Activated CD4-positive, alpha-beta T cell treated with anti-CD3 and anti-CD28 coated beads, Interleukin-2, amount 50 U/mL, for 4 hours (primary cell): ENCODE measurements at places on chromosomes 5 and 9.
A peak's percentile ranks its signal among the peaks of the same experiment; 100 is the strongest.

- peak; percentile 38 for DNase-seq
These were observed 131.4 kb downstream of the MRPL36 start for GRCh38 chr5:1668141-1668721.

GRCh38 chr9:25742256-25742655 is 64.0 kb upstream of the TUSC1 start:
- DNase-seq, result no peak

DNA sequence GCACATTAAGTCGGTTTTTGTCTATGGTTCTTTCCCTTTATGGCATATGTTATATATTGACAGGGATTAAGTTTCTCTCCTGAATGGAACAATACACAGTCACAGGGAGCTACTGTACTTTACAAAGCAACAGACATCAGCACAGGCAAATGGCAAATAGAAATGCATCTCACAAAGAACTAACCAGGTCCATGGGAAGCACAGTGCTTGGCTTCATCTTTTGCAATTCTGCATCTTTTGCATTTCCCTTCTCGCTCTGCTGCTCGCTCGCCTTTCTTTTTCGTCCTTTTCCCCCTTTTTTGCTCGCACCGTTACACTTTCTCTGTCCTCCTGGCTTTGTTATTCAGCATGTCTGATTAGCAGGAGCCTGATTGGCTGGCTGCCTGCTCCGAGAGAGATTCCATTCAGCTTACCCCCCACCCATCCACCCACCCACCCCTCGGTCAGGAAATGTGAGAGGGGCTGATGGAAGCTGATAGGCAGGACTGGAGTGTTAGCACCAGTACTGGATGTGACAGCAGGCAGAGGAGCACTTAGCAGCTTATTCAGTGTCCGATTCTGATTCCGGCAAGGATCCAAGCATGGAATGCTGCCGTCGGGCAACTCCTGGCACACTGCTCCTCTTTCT is at the start of gene ADAMTSL1:
Gene ADAMTSL1, plus strand, starts transcription at position 502 of the 628 bp plus-strand sequence. Its CDS starts 80 bp downstream, at position 582.
- no peak for DNase-seq

DNA sequence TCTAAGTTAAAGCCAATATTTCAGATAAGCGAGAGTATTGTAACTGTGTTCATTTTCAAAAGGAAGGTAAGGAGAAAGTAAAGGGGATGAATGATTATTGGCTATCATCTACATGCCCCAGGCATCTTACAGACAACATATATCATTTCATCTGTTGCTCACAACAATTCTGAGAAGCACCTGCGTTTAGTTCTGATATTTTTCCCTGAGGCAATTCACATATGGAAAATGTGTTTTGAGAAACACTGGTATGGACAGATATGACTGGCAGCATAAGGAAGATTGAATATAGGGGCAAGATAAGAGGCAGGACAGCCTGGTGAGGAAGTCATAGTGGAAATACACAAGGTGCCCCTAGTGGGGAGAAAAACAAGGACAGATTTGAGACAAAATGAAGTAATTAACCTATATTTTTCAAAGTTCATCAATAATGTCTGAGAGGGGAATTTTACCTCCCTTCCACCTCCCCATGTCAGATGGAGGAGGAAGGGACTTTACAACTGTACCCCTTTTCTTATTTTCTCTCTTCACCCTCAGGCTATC is 87.7 kb upstream of the TRIM32 start:
- DNase-seq, result no peak

DNA sequence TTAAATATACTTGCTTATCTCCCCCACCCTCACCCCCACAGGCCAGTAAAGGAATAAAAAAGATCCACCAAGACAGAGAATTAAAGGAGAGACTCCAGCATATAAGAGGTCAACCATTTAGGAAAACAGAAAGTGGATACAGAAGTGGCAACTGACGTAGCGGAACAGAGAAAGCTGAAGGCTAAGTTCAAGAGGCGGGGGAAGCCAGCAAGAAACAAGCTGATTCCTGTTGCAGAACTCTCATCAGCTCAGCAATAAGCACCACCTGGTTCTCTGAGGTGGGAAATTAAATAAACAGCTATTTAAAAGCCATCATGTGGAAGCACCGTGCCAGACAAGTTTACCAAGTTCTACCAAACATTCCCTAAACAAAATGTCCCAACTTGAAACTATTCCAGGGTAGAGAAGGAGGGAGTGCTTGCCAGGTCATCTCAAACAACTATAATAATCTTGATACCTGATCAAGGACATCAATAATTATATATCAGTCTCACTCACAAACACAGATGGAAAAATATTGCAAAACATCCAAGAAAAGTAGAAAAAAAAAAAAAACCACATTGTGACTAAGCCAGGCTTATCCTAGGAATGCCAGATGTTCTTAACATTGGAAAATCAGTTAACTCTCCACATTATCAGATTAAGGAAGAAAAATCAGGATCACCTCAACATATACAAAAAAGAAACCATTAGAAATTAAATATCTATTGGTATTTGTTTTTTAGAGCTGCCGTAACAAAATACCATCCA is 7.3 kb upstream of the ARL15 start:
- no peak for DNase-seq

DNA sequence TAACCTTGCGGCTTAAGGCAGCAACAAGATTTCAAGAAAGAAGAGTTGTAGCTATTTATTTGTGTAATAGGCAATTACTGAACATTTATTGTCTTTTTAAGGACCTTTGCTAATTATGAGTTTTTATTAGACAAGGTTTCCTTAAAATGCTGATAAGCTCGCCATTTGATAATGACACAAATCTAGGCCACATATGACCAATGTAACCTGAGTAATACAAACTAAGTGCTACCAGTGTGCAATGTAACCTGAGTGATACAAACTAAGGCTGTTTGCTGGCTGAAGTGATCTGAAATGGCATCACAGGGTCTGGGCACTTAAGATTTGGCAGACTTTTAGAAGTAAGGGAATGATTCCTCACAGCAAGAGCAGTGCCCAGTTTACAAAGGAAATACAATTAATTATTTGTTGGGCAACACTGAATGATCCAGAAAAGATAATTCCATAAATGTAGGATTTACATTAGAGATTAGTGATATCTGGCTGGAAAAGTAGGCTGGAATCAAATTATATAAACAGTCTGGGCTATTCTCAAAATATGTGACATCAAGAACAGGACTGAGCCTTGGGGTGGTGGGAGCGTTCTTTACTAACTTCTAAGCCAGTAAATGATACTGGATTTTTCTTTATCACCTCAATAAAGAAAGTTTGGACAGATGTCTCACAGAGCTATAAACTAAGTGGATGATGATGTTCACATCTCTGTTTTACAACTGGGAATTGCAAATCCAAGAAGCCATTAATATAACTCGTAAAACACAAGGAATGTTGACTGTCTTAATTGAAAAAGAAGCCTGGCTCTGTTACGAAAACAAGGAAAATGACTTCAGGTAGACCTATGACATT is 54.8 kb downstream of the MRPS27 start:
- no peak for DNase-seq

DNA sequence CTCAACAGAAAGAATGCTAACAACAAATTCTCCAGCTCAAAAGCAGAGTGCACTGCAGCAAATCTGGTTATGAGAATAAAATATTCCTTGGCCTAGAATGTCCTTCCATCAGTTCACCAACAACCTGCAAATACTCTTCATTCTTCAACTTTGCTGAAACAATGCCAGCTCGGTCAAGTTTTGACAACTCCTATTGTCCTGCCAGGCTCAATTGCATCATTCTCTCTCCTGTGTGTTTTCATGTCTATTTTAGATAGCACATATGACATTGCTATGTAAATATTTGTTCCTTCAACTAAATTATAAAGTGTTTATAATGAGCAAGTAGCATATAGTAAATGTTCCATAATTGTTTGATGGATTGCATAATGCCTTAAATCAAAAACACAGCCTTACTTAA is 463.8 kb downstream of the TLE1 start:
- no peak for DNase-seq

- no peak for DNase-seq
These were observed 1.9 kb downstream of the PCSK5 start for GRCh38 chr9:75892216-75892911.

- peak; percentile 43 for DNase-seq
These were observed 14.2 kb upstream of the RALGDS start for GRCh38 chr9:133135146-133135745.

DNA sequence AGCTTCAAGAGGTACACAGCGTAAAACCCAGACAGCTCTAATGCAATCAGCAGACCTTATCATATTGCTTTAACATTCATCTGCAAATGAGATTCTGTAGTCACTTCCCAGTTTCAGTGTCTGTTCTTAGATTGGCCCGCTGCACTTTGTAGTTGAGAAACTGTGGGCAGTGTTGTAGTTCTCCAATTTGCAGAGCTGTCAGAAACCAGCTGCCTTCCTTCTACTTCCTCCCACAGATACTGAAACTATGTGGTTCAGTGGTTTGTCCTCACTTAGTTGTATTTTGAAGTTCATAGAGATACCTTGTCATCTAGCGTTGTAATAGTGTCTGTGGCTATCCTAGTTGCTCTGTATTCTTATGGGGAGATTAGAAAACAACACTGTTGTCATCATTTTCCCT is 39.6 kb upstream of the TRIM36 start:
- DNase-seq, result no peak
